ENCODE measurements at places on chromosomes 13 and 19. TPM values are rescaled to one million over a fixed set of nuclear protein-coding genes. Genes with fewer than 3 reads are reported as not detected.

Gene DCT
- not detected for total RNA-seq

Gene RGL3
- 5.9 TPM for total RNA-seq

Gene C1QTNF9B
- total RNA-seq: not detected

Gene CEBPG
- total RNA-seq: 36.2 TPM

Gene CBARP
- 4.5 TPM for total RNA-seq

Gene KL
- total RNA-seq: 0.25 TPM

Gene EHD2
- 163 TPM for total RNA-seq

Gene PSG6
- total RNA-seq: not detected
